Urothelium cell line (cell line): ENCODE measurements at places on chromosomes 6 and 20.

- no peak for DNase-seq
These were observed 118.5 kb downstream of the GFRAL start for GRCh38 chr6:55445648-55446204.

- no peak for DNase-seq
These were observed 115.8 kb downstream of the MRPL14 start for GRCh38 chr6:44011350-44011920.

DNA sequence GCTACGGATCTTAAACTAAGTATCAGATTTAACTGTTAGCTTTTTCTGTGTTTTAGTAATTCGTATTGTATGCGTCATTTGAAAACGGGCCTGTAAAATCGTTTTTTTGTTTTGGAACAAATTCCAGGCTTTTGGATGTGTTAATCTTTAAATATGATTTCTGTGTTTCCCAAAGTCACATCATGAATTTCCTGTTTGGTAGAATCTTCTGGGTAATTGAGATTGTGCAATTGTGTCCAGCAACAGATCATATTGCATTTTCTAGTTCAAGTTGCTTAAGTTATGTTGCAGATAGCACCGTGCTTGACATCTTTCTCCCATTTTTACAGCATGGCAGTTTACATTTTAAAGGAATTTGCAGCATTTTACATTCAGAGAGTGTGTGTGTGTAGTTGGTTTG is 1.9 kb downstream of the MAPK14 start:
- no peak for DNase-seq

- DNase-seq = no peak
These were observed 1595.7 kb downstream of the HACE1 start for GRCh38 chr6:103264020-103264419.

GRCh38 chr6:6614096-6614982 is 25.8 kb downstream of the LY86 start:
- peak; percentile 53 for DNase-seq

DNA sequence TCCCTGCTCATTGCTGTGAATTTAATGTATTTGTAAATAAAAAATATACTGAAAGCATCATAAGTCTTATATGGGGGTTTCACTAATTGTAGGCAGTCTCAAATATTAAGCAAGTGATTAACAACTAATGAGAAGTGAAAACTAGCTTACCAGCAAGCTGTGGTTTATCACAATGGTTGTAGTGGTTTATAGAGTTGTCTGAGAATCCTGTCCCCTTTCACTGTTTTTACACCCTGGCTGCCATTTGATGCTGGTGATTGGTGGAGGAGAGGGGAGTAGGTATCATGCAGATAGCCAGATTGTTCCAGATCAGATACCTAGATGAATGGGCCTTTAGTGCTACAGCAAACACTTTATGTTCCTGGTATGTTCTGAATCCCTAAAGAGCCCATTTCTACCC is 6.0 kb downstream of the MKKS start:
- no peak for DNase-seq

DNA sequence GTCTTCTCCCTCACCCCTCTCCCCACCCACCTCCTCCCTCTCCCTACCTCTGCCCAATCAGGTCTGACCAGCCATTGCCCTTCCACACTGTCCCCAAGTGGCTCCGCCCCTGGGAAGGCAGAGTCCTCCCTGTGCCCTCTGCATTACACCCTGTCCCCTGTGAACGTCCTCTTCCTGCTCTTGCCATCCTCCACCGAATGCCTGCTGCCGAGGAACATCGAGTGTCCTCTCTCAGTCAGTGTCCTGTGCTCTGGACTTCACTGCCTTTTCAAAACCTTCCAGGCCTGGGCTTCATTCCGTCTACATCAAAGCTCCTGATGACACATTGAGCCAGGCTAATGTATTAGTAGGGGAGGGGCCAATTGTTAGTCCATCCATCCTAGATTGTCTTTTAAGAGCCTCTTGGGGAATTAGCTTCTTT is 3.3 kb upstream of the PACSIN1 start:
- peak; percentile 55 for DNase-seq
